ENCODE measurements at places on chromosomes 4 and X.
A peak's percentile ranks its signal among the peaks of the same experiment; 100 is the strongest.

DNA sequence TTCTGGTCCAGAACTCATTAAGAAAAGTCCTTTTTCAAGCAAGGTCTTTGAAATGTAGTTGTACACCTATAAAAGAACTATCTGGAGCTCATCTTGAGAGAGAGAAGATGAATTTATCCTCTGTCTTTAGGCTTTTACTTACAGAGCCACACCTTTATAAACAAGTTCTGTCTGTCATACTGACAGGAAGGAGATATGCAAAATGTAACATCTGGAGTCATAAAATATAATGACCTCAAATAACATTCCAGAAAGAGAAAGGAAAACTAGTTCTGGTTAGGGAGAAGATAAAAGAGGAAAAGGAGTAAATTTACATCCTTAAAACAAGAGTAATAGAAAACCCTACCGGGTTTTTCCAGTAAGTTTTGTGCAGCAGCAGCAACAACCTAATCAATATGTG is 1.3 kb downstream of the INPP4B start:
- no peak for DNase-seq

GRCh38 chr4:128468123-128468989 is 180.7 kb upstream of the PGRMC2 start:
- peak; percentile 95 for DNase-seq

GRCh38 chrX:109936114-109936513 is 66.8 kb upstream of the TMEM164 start:
- DNase-seq: no peak

- DNase-seq: peak; percentile 60
Measured at GRCh38 chrX:137051978-137052642, 18.3 kb upstream of the GPR101 start.

DNA sequence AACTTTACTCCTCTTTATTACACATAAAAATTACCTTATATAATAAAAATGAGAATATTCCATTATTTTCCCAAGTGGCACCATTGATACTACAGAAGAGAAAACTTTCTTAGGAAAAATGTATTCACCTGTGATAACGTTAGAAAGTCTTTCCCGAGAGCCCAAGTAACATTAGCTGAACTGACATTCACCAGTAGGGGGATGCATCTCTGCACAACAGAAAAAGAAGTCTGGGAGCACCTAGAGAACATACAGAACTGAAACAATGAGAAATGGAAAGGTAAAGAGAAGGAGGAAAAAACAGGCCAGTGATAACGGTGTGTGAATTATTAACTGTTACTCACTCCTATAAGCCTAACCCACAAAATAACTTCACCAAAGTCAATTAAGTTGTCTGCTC is 423.3 kb downstream of the CENPC start:
- DNase-seq: no peak

- DNase-seq: peak; percentile 2
Measured at GRCh38 chr4:122539861-122540465, 80.9 kb downstream of the IL21 start.

DNA sequence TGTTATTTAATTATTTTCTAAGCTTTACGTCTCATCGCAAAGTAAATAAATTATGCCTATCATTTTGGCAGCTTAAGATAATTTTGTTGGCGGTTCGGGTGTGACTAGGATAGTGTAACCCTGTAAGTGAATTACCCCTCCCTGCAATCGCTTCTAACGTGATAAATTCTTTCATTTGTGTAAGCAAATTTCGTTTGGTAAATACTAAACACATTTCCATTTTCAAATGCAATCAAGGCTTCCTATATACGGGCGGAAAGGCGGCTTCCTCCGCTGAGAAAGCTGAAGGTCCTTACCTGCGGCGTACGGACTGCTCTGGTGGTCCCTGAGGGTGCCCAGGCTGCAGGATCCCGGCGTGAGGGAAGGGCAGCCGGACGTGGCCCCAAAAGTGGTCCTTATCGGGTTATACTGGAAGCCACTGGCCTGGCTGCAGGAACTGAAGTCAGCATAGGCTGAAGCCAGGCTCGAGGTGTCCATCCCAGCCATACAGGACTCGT is 403 bp downstream of the PHOX2B start:
- DNase-seq: no peak

DNA sequence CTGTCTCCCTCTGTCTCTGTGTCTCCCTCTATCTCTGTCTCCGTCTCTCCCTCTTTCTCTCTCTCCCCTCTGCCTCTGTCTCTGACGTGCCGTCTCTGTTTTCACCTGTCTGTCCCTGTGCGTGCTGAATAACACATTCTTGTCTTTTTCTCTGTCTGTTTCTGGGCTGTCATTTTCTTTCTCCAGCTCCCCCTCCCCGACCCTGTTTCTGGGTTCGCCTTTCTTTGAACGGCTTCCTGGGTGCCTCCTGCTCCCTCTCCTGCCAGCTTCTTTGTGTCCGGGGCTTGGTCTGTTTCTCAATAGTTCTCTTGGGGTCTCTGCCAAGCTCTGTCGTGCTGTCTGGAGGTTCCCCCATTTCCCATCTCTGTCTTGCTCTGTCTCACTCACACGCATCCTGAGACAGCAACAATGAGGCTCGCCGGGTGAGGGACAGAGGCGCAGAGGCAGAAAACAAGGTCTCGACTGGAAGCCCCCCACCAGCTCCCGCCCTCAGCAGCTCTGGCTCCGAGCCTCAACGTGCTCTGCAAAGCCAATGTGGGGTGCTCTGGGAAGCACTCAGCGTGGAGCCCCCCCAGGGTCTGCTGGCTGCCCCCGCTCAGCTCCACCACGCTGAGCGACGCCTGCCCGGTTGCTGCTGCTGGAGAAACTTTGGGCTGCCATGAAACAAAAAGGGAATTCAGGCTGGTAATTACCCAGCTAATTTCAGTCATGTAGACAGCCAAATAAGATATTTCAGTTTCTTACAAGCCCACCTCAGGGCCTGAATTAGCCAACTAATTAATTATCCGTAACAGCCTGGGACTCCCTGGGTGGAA is 3.4 kb downstream of the CPLX1 start:
- no peak for DNase-seq

DNA sequence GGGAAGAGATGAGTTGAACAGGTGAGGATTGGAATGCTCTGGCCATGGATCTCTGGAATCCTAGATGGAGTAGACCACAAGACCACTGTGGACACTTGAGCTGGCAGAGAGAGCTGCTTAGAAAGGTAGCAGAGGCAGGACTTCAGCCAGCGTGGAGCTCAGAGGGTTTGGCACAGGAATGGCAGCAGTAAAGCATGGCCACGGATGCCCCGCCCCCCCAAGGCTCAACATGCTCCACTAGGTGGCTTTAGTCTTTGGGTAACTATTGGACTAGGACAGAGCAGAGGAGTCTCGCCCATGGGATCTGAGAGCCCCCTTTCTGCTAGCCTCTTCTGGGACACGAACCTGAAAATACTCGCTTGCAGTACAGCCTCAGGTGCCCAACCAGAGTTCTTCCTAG is 150.1 kb upstream of the NEIL3 start:
- DNase-seq: no peak

DNA sequence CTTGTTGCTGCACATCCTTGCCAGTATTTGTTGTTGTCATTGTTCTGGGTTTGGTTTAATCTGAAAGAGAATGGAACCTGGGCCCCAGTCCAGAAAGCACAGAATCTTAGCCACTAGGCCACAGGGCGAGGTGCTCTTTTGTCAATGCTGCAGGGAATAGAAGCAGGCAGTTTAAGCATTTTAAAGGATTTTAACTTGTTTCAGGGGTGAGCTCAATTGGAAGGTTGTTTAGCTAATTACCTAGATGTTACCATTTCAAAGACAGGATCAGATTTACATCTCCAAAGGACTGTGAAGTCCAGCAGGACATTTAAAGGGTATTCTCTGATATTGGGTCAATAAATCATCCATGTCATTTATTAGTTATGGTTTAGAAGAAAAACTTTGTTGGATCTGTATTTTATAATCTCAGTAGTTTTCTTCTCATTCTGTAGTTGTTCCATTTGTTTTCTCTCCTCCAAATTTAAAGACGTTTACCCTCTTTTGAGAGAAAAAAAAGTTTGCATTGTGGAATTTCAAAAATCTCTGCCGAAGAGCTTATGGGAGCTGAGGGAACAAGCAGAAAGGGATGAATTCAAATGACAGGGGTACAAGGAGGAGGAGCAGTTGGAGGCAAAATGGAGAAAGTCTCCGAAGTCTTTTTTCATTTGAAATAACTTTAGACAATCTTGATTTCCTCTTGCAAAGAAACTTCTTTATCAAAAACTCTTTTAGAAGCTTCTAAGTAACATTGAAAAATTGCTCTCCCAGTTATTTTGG is 57.5 kb upstream of the FAM47C start:
- DNase-seq: no peak

GRCh38 chr4:6939761-6940743 is 30.4 kb downstream of the TBC1D14 start:
- no peak for DNase-seq

DNA sequence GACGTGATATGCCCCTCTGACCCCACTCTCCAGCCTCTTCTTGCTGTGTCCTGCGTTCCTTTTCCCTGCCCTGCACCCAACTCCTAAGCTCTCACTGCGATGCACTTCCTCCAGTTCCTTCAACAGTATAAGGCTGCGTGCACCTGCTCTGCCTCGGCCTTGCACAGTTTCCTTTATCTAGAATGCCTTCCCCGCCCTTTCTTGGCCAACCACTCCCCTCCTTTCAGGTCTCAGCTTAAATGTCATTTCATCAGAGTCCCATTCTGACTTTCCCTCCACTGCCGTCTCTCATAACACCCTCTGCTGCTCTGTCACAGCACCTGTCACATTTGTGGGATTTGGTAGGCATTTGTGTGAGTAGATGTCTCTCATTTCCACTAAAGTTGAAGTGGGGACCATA is 58.4 kb upstream of the NEIL3 start:
- DNase-seq: no peak

DNA sequence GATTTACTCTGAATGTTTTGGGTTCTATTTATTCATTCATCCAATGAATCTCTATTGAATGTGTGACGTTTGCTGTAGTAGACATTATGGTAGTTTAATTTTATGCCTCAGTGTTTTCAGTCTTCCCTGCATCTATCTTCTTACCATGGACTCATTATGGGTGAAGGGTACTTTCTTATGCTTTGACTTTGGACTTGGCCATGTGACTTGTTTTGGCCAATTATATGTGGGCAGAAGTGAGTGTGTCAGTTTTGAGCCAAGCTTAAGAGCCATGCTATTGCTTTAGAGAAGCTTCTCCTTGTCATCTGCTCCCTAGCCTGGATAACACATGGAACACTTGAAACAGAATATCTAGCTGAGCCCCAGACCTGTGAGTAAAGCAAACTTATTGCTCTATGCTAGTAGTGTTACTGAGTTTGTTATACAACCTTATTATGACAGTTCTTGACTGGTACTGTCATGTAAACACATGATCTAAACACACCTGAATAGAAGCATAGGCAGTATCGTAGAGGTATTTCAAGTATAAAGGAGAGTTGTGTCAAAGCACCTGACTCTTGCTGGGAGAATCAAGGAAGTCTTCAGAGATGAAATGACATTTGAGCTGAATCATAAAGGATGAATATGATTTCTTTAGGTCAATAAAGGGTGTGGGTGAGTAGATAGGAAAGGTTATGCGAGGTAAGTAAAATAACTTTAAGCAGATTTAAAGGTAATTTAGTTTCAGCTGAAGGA is 128.4 kb downstream of the NAA11 start:
- DNase-seq: no peak

DNA sequence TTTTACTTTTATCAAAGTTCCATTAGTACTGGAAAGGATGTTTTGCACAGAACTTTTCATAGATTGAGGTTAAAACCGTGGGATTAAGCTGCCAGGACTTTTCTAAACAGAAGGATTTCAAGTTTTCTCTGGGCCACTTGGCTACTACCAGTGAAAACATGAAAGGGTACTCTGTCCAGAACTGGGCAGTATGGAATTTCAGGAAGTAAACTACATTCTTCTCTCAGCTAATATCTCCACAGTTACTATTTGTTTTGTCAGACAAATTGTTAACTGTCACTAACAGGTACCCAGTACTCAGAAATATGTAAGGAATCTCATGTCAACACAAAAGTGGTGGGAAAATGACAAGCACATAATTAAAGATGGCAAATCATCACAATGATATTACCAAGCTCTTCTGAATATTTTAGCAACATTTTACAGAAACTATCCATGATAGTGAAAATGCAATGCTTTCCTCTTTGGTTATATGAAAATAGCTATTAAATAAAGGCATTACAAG is 454.4 kb downstream of the C4orf33 start:
- DNase-seq: peak; percentile 69

- no peak for DNase-seq
Measured at GRCh38 chr4:122658377-122658776, 37.5 kb upstream of the IL21 start.

DNA sequence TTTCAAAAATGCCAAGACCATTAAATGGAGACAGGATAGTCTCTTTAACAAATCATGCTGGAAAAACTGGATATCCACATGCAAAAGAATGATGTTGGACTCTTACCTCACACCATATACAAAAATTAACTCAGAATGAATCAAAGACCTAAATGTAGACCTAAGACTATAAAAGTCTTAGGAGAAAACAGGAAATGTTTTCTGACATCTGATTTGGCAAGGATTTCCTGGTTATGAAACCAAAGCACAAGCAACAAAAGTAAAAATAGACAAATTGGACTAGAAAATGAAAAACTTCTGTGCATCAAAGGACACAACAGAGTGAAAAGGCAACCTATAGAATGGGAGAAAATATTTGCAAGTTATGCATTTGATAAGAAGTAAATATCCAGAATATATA is 37.6 kb downstream of the ARFIP1 start:
- DNase-seq: peak; percentile 75

GRCh38 chrX:3526731-3527130 is 180.3 kb upstream of the MXRA5 start:
- no peak for DNase-seq

DNA sequence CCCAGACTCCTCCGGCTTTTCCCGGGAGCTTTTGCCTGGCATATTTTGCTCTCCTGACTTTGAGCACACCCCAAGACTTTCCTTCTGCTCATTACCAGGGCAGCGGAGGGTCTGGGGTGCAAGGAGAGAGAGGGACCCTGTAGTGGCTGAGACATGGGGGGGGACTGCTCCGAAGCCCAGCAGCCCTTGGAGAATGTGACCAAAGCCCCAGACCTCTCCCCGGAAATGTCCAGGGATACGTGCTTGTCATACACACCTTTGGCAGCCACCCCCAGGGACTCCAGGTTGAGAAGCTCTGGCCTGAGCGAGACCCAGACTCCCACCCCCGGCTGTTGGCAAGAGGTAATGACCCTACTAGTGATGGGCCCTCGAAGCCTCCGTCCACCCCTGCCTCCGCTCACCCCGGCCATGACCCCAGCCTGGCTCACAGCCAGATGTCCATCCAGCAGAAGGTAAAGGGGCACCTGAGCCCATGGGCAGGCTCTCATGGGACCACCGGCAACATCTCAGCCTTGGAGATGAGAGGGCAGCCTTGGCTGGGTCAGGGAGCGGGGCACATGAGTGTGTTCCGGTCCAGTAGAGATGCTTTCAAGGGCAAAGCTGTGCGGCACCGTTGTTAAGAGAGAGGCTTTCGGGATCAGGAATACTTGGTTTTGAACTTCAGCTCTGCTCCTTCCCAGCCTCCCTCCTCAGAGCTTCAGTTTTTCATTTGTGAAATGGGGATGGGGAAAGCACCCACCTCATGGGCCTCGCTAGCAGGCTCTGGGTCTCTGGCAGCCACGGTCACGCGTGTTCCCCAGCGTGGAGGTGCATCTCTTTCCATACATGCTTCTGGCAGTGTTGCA is 2.0 kb downstream of the PSAPL1 start:
- no peak for DNase-seq

- DNase-seq: no peak
Measured at GRCh38 chr4:123546573-123547060, 150.0 kb downstream of the SPRY1 start.
